Stimulated activated CD4-positive, alpha-beta T cell treated with anti-CD3 and anti-CD28 coated beads, Interleukin-4, amount 100 ng/mL, for 4 hours (primary cell): ENCODE measurements at places on chromosomes 3 and 15.

GRCh38 chr15:73344056-73344455, 24.7 kb downstream of the HCN4 start:
- DNase-seq = no peak

- no peak for DNase-seq
Observed at GRCh38 chr3:131224886-131225550, 156.6 kb upstream of the NUDT16 start.

- DNase-seq = peak; percentile 67
Observed at GRCh38 chr3:124032881-124033359, 41.0 kb upstream of the ROPN1 start.

GRCh38 chr3:100001526-100002270, 112.6 kb downstream of the FILIP1L start:
- DNase-seq = no peak

GRCh38 chr3:177538750-177539730, 341.8 kb upstream of the TBL1XR1 start:
- DNase-seq = no peak

- DNase-seq = no peak
Observed at GRCh38 chr15:99467853-99468464, 97.8 kb upstream of the MEF2A start.

- no peak for DNase-seq
Observed at GRCh38 chr3:10510086-10510742, 4.8 kb upstream of the ATP2B2 start.

DNA sequence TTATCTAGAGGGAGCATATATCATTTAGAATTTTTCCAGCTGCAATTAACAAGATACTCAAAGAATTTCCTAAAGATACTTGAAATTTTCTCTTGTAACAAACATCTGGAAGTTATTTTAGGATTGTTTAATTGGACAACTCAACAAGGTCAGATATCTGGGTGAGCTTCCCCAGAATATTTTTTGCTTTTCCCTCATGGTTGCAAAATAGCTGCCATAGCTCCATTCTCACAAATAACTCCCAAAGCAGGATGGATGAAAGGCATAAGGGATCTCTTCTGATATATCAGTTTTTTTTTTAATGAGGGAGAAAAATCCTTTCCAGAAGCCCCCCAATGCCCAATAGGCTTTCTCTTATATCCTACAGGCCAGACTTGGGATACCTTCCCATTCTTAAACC, 56.6 kb upstream of the SLC25A26 start:
- no peak for DNase-seq

DNA sequence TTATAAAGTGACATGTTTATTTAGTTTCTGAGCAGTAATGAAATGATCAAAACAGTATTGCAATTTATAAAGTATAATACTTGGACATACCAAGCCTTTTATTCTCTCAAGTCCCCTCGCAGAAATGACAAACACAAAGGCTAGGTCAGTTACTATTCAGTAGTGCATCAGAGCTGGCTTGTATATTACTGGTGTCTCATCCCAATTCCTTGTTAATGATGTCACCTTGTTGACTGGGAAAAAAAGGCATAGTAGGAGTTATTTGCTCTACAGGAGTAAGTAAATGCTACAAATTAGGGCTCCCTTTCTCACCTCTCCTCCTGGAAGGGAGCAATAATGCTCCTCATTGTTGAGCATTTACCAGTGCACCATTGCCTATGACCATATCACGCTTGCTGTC, 317.6 kb downstream of the CHL1 start:
- no peak for DNase-seq

- no peak for DNase-seq
Observed at GRCh38 chr3:113117511-113118234, 93.7 kb upstream of the BOC start.

GRCh38 chr3:126676919-126677705, 22.2 kb upstream of the TXNRD3 start:
- no peak for DNase-seq

DNA sequence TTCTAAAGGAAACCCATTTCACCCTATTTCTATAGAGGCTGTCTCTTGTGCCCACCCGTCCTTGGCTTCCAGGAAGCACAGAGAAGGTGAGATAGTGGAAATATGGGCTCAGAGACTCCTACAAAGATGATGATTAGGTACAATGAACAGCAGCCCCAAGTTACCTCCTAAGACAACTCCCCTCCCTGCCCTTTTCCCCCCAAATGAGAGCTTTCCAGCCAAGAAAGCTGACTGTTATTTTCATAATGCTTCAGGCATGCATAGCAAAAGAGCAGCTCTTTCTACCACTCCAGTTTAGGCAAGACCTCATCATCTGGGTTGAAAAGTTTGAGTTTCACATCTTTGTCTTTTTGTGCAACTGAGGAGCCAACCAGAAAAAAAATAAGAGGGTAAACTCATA, 248.8 kb upstream of the ADAMTS9 start:
- DNase-seq = no peak

GRCh38 chr3:111173906-111174305, 102.3 kb downstream of the NECTIN3 start:
- DNase-seq = no peak

DNA sequence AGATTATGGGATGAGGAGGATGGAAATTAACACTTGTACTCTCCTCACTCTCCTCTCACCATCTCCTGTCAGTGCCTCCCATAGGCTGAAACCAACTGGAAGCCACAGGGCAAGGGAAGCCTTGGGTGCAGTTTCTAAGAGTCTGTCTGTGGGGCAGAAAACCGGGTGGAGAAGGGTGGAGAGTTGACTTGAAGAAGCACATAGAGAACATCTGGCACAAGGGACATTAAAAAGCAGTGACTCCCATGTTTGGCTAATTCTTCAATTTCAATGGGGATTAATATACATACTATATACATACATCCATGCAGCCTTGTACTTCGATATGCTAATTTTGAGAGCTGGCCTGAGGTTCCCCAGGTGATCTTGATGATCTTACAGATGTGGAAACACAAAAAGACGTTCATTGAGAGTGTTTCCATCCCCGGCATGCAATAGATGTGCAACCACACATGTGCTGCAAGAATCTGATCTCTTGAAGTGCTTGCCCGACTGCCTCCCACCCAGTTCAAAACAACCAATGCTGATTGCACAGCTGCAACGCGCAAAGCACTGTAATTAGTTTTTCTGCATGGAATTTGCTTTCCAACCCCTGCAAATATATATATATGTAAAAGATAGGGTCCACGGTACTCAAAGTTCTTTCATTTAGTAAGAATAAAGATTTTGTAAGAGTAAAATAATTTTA, 121.9 kb upstream of the TMC3 start:
- DNase-seq = no peak

- no peak for DNase-seq
Observed at GRCh38 chr3:166013073-166013679, 176.0 kb upstream of the BCHE start.

DNA sequence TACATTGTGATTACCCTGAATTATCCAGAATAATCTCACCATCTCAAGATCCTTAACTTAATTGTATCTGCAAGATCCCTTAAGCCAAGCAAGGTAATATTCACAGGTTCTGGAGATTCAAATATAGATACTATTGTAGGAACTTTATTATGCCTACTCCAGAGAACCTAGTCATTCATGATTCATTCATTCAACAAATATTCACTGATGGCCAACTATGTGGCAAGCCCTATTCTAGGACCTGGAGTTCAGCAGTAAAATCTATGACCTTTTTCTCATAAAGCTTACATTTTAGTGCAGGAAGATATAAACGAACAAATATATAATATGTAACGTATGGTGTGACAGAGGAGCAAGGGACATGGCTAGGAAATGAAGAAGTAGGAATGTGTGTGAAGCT, 49.6 kb downstream of the ISL2 start:
- no peak for DNase-seq

GRCh38 chr3:132062535-132062934, 27.7 kb upstream of the CPNE4 start:
- DNase-seq = no peak

GRCh38 chr15:56248311-56248992, 4.8 kb upstream of the RFX7 start:
- DNase-seq = no peak

- no peak for DNase-seq
Observed at GRCh38 chr3:16508591-16508995, 4.9 kb downstream of the RFTN1 start.

- DNase-seq = no peak
Observed at GRCh38 chr3:120536642-120537041, 59.5 kb upstream of the NDUFB4 start.

DNA sequence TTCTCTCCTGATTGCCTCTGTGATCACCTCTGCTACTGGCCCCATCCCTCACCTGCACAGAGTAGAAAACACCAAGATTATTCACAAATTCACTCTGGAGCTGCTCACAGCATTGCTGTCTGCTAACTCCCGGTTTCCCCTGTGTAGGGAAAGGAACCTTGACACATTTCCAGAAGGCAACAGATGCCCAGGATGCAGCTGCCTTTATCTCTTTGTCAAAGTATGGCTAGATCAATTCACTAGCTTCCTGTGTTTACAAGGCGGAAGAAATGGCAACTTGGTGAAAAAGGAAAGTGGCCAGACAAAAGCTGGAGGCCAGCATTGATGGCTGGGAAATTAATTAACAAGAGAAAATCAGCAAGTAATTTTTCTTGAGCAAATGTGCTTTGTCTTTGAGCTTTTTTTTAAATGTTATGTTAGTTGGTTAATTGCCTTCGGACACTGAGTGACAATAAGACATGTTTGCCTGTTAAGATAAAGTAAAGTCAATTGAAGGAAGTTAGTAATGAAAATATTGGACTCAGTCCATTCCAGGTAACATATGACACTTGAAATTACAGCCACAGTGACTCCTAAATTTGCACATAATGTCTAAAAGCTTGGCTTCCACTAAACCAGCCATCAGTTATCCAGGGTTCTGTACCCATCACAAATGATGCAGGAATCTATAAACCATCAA, 394.6 kb upstream of the IL12A start:
- DNase-seq = no peak

GRCh38 chr3:161576714-161577510, 80.3 kb downstream of the OTOL1 start:
- DNase-seq = no peak

- DNase-seq = no peak
Observed at GRCh38 chr3:171901615-171902312, 58.6 kb downstream of the TMEM212 start.

GRCh38 chr3:68878322-68878721, 54.0 kb downstream of the TAFA4 start:
- no peak for DNase-seq

DNA sequence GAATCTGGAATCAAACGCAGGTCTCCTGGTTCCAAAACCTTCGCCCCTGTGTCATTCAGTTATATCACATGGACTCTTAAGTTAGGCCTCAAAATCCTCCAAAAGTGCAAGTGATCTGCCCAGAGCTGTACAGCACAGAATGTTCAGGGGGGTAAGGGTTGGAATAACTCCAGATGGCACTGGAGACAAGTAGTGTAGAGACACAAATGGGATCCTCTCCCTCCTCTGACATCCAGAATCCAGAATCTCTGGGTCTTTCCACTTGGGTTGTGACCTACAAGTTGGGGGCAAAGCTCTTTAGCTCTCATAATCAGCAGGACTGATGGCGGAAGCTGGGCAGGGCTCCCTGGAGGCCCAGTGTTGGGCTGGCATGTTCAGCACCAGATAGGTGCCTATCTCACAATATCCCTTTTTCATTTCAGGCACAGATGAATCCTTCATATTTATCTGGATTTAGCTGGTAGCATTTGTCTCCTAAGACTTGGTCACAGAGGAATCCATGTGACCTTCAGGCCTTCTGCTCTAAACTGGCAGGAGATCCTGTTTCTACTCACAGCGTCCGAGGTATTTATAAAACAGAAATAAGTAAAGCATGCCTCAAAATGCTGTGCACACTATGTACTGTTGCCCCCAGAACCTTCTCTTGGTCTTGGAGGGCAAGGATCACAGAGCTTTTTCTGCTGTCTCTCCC, 15.4 kb downstream of the ABHD2 start:
- DNase-seq = no peak

- DNase-seq = no peak
Observed at GRCh38 chr3:128068156-128068620, 16.0 kb downstream of the SEC61A1 start.

GRCh38 chr3:169836078-169836941, 23.6 kb upstream of the LRRC34 start:
- no peak for DNase-seq

- no peak for DNase-seq
Observed at GRCh38 chr15:100536733-100537132, 8.0 kb upstream of the CERS3 start.

- DNase-seq = no peak
Observed at GRCh38 chr15:83320844-83321243, 36.4 kb upstream of the BNC1 start.

DNA sequence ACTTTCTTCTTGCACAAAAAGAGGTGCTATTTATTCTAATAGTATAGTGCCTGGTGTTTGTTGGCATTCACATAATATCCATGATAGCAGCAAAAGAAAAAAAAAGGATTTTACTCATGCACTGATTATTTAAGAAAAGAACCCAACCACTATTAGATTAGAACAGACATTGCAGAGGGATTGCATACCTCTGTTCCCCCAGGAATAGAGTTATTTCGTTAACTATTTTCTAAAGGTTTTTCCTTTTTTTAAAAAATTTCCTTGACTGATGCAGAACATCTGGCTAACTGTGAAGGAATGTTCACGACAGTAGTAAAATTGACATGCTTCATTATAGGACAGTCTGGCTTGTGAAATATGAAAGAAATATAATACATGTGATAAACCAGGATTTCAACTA, 136.6 kb upstream of the PTX3 start:
- no peak for DNase-seq

DNA sequence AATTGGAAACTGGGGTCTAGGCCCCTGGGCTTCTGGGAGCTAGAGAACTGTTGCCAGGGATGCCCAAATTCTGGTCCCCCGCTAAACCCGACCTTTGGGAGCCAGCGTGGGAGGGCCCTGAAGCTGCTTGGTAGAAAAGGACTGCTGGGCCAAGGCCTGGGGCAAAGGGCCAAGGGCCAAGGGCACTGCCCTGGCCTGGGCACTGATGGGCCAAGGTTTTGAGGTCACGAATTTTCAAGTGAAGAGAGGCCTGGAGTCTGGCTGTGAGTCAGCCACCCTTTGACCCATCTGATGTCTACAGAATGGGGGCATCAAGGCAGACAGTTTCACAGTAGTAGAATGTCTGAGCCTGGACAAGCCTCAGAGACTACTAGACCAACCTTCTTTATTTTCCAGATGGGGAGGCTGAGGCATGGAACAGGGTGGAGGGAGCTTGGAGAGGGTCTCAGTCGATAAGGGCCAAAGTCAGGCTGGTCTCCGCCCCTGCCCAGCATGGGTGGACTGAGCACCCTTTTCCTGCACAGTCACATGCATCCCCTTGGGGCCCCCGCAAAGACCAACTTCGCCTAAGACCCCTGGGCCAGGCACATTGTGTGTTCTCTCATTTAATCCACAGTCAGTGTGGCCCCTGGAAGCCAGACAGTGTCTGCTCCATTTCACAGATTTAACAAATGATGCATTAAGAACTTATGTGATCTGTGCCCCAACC, 66.3 kb downstream of the ATP2B2 start:
- DNase-seq = no peak

- no peak for DNase-seq
Observed at GRCh38 chr3:178450476-178450875, 85.8 kb upstream of the KCNMB2 start.

GRCh38 chr3:122100591-122101463, 45.7 kb downstream of the CD86 start:
- DNase-seq = no peak
